ENCODE measurements at places on chromosomes 3 and 15.

- no peak for DNase-seq
Measured at GRCh38 chr3:157754451-157754850, 251.2 kb upstream of the VEPH1 start.

DNA sequence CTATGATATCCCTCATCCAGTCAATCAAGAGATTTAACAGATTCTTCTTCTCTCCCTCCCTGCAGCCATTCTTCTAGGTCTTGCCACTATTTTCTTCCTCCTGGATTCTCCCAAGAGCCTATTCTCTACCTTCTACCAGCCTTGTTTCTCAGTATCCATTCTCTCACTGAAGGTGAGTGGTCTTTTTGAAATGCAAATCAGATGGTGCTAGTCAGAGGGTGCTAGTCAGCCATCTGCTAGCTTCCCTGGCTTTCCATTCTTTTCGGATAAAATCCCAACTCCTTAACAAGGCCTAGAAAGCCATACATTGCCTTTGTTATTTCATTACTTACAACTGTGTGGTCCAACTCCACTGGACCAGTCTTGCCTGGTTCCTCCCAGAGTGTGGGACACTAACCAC lies 734.3 kb upstream of the CFAP20DC start:
- DNase-seq = peak; percentile 6

- no peak for DNase-seq
Measured at GRCh38 chr3:102158080-102158740, 276.6 kb upstream of the ZPLD1 start.

GRCh38 chr15:66622591-66623022 lies 56.8 kb upstream of the LCTL start:
- DNase-seq = peak; percentile 53

All from H7 (cell line).